ENCODE measurements at places on chromosomes 5 and 9.

DNA sequence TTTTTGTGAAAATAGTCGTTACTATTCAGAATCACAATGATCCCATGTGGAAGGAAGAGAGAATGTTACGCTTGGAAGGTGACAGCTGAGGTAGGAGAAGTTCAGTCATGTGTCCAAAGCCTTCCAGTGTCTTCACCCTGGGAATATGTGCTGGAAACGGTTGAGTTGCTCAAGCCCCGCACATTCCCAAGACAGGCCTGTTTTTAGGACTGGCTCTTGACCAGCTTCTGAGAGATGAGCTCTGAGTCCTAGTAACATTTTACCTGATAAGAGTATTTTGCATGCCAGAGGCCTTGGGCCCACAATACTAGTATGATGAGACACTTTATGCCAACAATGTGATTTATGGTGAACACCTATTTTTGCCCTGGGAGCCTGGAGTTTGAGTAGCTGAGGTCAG, 101.7 kb downstream of the LMNB1 start:
- DNase-seq: no peak

DNA sequence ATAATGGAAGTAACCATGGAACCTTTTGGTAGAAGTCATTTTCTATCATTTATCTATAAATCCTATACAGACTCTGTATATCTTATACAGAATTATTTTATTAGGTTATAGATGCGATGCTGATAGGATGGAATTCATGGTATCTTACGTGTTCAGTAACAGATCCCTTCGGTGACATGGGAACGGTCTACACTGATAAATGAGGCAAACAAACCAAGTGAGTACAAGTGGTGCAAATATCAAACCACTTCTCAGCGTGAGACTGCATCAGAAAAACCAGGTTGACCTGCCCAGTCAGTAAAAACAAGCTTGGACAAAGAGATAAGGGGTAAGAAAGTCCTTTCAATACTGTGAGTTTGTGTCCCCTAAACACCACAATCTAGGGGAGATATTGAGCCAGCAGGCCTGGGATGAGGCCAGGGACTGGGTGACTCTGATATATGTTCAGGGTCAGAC, 215.5 kb downstream of the GAPVD1 start:
- no peak for DNase-seq

DNA sequence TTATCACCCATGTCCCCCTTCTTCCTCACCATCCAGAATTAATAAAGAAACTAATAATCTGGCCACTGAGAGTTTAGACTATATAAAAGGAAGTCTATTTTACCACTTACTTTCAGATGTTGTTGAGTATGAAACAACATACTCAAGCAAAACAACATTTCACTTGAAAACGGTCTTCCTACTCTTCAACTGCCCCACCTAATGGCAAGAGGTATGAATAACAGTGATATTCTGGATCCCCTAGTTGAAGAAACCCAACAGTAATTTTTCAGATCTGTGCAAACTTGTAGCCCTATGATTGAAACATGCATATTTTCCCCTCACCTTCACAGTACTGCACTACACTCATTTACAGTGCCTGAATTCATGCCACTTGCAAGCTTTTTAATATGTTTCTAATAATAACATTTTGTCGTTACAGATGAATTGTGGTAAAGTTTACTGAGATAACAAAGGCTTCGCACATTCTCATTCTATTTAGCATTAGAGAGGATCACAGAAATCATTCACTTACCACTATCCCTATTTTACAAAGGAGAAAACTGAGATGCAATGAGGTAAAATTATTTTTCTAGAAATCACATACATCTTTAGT, 267.9 kb upstream of the PDE4D start:
- no peak for DNase-seq

GRCh38 chr5:178993955-178994579, 1.1 kb downstream of the GRM6 start:
- no peak for DNase-seq

- no peak for DNase-seq
These were observed 138.9 kb upstream of the SGCD start for GRCh38 chr5:156188016-156188415.

DNA sequence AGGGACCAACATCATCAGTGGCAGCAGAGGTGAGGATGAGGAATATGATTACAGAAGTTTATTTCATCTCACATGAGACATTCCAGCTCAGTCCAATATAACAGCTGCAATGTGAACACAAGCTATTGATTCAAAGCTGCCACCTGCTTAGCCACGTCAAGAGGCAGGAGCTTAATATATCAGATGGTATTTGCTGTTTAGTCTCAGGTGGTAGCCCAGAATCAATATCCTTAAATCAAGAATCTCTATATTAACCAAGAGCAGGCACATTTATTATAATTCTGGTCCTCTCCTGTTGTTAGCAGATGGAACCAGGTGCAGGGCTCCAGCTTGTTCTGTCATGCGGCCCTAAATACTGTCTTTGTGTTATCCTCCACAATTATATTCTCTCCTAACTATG, 431.6 kb downstream of the ICE1 start:
- DNase-seq: no peak

GRCh38 chr5:73745836-73746235, 119.8 kb downstream of the ARHGEF28 start:
- DNase-seq: no peak

GRCh38 chr5:71483355-71483754, 27.9 kb downstream of the BDP1 start:
- no peak for DNase-seq

GRCh38 chr5:148000036-148000435, 63.7 kb upstream of the SPINK5 start:
- no peak for DNase-seq

DNA sequence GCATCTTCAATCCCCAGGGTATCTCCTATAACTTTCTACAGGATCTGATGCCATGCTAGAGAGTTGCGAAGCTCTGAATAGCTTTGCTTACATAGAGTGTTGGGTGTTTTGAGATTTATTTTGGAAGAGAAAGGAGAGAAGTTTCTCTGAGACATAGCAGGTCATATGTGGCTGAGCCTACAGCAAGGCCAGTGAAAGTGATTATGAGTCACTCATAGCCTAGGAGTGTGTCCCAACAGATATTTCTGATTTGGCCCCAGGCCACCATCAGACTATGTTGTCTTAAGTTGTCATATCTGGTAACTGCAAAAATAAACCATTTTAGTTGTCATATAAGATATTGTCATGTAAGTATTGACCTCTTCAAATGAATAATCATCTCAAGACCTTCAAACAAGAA, 132.0 kb upstream of the RAI14 start:
- DNase-seq: peak; percentile 9

GRCh38 chr5:93891491-93892480, 150.4 kb upstream of the POU5F2 start:
- DNase-seq: peak; percentile 74

DNA sequence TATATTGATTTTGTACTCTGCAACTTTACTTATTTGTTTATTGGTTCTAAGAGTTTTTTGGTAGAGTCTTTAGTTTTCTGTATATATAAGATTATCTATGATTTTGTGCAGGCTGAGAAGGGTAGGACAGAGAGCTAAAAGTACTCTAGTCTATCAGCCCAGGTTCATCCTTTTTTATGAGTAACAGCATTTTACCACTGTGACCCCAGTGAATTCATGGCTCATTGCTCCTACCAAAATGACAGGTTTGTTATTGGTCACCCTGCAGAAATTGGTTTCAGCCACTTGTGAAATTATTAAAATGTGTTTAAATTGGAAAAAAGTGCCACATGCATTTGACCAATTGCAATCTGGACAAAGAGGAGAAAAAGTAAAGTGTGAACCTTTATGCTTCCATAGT, 421.4 kb upstream of the DAB2 start:
- no peak for DNase-seq

DNA sequence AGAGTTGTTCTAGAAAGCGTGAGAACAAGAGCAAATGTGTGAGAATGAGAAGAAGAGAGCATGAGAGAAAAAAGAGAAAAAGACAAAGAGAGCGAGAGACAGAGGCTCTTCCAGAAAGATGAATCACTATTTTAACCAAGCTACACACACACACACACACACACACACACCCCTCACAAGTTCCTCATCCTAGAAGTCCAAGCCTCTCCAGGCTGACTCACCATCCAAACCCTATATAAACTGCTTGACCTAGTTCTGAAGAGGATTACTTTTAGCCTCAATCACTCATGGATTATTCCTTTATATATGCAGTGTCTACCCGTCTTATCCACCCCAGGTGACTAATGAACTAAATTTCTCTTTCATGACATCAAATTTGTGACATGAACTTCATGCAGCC, 37.6 kb downstream of the C9orf57 start:
- DNase-seq: no peak

DNA sequence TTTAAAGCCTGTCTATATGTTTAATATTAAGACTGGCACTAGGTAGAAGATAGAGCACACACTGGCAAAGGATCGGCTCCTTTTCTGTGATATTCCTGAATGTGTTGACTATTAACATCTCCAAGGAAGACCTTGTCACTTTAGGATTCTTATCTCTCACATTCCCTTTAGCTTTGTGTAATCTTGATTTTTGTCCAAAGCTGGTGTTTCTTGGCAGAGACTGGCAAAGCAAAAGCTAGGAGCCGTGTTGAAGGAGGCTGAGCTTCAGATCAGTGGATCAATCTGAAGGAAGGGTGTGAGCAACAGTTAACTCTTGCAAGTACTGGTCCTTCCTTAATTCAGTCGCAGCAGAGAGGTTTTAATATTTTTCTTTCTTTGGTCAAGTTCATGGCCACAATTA, 830.4 kb upstream of the ZNF608 start:
- DNase-seq: no peak

GRCh38 chr5:134736173-134736812, 2.1 kb upstream of the CAMLG start:
- DNase-seq: no peak

GRCh38 chr5:90644132-90644531, 85.5 kb downstream of the ADGRV1 start:
- no peak for DNase-seq

DNA sequence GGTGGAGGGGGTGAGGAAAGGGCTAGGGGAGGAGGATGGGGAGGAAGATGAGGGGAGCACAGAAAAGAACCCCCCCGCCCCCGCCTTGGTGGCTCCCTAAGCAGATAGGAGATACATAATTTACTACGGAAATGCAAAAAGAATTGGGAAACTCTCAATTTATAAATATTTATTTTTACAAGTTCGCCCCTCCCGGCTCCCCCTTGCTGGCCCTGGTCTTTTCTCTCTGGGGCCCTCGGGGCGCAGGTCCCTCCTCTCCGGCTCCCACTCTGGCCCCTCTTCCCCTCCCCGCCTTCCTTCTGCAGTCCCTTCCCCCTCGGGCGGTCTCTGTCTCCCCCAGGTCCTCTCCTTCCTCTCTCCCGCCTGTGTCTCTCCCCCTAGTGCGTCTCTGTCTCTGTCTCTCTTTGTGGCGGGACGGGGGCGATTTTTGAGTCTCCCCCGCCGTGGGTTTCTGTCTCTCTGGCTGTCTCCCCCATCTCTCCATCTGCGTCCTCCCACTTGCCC, 173.6 kb upstream of the IER5L start:
- peak; percentile 55 for DNase-seq

DNA sequence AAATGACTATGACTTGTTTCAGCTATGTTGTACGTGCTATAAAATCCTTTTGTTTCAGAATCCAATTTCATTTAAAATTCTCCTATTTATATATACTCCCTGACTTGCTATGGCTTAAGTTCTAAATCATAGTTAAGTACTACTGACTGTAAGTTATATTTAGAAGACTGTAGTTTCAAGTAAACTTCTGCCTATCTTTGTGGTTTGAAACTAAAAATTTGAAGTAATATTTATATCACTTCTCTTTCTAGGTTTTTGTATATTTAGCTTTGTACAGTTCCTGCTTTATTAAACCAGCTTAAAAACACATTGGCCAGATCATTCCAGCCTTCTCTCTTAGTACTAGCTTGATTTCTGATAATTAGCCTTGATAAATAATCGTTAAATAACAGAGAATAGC, 196.3 kb downstream of the MLLT3 start:
- DNase-seq: no peak

DNA sequence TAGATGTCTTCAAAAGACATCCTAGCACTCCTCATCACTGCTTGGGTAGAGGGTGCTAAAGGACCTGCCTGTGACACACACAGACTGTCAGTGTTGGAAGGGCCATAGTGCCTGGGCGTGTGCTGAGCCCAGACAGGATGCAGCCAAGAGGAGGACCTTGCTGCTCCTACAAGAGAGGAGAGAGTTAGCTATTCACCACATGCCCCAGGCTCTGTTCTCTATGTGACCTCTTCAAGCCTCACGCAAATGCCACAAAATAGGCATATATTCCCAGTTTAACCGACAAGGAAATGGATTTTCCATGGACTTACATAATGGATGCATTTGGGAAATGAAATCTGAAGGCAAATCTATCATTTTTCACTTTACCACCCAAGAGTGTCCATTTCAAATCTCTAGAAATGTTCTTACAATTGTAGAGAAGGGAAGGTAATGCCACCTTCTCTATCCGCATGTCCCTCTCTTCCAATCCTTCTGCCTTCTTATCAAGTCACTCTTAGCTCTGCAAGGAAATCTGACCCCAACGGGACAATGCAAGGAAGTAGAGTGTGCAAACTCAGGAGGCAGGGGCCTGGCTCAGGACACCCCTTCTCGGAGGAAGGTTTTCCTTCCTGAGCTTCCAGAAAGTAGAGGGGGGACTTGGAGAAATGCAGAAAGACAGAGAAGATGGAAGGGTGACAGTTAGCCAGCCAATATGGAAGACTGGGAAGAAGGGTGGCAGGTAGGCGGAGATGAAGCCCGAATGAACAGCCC, 49.5 kb downstream of the TRIM32 start:
- no peak for DNase-seq

DNA sequence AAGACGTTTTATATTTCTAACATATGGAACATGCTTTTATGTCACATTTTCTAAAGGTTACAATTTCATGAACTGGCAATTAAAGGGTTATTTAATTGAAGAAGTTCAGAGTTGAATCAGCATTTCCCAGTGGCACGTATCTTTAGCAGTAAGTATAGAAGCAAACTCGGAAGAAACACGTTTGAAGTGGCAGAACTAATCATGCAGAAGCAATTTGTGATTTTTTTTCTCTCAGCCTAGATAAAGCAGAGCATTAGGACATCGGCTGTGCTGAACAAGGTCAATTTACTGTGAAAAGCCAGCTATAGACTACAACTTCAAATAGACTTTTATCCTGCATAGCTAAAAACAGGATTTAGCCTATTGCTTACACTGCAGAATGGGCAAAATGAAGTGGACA, 104.7 kb downstream of the ISL1 start:
- peak; percentile 47 for DNase-seq

DNA sequence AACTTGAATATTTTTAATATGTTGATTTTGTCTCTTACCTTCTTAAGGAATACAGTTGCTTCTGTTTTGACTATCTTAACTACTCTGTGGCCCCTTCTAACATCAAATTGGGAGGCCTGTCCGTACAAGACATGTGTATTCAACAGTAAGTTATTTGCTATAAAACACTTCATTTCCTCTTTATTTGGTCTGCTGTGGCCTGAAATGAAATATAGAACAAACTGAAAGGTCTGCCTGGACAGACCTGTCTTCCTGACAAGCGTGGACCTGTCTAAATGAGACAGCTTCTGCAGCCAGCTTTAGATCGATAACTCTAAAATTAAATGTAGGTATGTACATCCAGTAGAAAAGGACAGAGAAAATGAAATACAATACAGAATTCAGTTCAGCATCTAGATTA, 2.2 kb upstream of the LPAR1 start:
- DNase-seq: no peak

- DNase-seq: no peak
These were observed 200.1 kb upstream of the TBC1D2 start for GRCh38 chr9:98455256-98456155.

Data from retina (tissue), 1 donor.